ENCODE measurements at places on chromosomes 13 and 19.
A peak's percentile ranks its signal among the peaks of the same experiment; 100 is the strongest.

DNA sequence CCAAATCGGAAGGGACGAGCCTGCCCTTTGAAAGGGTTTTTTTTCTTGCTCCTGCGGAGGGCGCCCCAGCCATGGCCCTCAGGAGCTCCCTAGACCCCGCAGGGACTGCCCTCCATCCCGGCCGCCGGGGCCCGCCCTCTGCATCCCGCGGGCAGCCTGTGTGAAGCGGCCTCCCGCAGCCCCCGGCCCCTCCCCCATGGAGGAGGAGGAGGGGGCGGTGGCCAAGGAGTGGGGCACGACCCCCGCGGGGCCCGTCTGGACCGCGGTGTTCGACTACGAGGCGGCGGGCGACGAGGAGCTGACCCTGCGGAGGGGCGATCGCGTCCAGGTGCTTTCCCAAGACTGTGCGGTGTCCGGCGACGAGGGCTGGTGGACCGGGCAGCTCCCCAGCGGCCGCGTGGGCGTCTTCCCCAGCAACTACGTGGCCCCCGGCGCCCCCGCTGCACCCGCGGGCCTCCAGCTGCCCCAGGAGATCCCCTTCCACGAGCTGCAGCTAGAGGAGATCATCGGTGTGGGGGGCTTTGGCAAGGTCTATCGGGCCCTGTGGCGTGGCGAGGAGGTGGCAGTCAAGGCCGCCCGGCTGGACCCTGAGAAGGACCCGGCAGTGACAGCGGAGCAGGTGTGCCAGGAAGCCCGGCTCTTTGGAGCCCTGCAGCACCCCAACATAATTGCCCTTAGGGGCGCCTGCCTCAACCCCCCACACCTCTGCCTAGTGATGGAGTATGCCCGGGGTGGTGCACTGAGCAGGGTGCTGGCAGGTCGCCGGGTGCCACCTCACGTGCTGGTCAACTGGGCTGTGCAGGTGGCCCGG is 815 bp downstream of the MAP3K10 start:
- DNase-seq: no peak

- DNase-seq: no peak
These were observed 40.5 kb upstream of the GAS6 start for GRCh38 chr13:113904411-113904810.

GRCh38 chr13:33277946-33278345 is 7.6 kb downstream of the STARD13 start:
- DNase-seq: no peak

DNA sequence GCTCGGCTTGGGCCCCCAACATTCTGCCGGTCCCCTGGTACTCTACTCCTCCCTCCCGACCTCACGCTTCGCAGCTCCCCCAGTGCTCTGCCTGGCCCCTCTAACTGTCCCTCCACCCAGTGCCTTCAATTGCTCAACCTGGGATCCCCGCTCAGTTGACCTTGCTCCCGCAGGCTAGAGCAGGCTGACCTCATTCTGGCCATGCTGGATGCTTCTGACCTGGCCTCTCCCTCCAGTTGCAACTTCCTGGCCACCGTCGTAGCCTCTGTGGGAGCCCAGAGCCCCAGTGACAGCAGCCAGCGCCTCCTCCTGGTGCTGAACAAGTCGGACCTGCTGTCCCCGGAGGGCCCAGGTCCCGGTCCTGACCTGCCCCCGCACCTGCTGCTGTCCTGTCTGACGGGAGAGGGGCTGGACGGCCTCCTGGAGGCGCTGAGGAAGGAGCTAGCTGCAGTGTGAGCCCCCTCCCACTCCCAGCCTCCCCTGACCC is 3.6 kb downstream of the GTPBP3 start:
- DNase-seq: no peak

- DNase-seq: no peak
These were observed 460.6 kb downstream of the FOXO1 start for GRCh38 chr13:40205771-40206240.

DNA sequence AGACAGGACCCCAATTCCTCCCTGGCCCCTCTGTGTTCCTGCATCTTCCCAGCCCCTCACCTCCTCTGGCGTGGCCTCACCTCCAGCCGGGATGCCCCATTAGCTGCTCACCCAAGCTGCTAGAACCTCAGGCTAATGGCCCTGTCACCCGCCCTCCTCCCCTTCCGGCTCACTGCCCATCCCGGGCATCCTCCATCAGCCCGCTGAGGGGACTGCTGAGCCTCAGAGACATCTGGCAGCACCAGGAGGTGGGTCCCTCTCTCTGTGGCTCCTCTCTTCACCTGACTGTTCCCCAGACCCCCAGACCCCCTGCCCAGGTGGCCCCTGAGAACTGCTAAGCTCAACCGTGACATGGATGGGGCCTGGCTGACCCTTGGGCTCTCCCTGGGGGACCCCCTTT is 2.9 kb downstream of the FFAR1 start:
- DNase-seq: no peak

DNA sequence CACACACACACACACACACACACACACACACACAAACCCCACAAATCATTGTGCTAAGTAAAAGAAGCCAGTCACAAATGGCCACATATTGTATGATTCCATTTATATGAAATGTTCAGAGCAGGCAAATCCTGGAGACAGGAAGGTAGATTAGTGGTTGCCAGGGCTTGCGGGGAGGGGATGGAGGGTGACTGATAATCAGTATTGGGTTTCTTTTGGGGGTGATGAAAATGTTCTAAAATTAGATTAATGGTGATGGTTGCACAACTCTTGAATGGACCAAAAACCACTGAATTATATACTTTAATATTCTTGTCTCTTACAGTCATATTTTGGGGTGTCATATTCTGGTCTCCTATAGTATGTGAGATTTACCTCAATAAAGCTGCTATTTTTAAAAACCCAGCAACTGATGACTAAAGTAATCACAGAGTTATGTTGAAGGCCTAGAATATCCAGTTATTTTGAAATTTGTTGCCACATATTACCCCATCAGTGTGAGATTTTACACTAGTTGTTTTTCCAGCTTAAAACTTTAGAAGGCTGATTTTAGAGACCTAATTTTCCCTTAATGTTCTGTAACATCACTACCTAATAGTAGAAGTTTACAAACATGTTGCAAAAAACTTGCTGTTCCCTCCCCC is 20.3 kb downstream of the FLT1 start:
- DNase-seq: no peak

DNA sequence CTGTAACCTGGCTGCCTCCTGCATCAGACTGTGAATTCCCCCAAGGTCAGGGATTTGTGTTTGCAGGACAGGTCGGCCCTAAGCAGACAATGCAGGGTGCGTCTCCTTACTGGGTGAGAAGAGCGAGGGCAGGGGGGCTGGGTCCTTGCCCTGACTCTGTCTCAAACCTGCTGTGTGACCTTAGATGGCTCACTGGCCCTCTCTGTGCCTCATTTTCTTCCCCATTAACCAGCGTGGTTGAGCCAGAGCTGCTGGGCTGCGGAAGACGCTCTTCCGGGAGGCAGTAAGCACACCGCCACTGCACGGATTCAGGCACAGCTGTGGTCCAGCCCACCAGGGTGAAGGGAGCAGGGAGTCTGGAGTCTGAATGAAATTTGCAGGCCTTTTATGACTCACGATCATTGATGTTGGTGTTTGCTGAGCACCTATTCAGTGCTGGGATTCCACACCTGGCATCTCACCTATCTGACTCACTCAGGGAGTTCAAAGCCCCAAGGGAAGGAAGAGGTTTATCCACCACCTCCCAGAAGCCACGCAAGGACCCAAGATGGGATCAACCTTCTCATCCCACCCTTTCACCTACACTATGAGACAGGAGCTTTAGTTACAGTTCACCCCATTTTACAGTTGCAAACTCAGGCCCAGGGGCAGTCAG is 2.5 kb downstream of the AKT1S1 start:
- no peak for DNase-seq

DNA sequence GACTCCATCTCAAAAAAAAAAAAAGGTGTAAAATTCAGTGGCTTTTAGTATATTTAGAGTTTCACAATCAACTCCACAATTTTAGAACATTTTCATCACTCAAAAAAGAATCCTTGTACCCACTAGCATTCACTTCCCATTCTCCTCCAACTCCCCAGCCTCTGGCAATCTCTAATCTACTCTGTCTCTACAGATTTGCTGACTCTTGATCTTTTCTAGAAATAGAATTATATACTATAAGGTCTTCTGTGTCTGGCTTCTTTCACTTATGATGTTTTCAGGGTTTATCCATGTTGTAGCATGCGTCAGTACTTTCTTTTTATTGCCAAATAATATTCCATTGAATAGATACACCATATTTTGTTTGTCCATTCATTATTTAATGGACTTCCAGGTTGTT is 8.0 kb upstream of the FARP1 start:
- DNase-seq: no peak

GRCh38 chr19:55654868-55655647 is at the start of gene U2AF2:
Gene U2AF2, plus strand, starts transcription at chr19:55655035. Its CDS starts 70 bp downstream, at chr19:55655105.
- DNase-seq: peak; percentile 71

DNA sequence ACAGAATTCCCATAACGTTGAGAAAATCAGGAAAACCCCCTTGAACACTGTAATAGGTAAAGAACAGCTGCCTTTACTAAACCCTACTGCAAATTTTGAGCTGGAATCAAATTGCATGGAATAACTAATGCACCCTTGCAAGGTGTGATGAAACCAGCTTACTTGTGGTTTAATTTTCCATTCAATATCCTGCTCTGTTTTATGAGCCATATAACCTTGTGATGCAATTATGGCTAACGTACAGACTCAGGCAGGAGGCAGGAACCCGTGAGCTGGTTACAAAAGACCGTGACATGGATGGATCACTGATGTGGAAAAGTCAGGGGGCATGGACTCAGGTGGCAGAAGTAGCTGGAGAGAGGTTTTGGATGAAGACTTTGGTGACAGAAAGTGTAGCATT is 438.6 kb downstream of the COG6 start:
- no peak for DNase-seq

DNA sequence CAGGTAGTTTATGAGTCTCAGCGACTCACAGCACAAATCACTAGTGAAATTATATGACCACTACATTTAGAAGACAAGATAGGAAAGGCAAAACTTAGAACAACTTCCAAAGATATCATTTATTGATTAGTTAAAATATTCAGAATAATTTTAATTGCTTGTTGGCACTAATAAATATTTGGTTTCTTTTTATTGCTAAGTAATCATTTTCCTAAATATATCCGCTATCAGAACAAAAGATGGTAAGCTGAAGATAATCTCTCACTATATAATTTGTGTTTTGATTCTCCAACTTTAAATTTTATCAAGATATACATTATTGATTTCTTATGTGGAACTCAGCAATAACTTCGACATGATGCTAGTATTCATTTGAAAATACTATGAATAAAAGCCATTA is 248.5 kb downstream of the DIAPH3 start:
- no peak for DNase-seq

DNA sequence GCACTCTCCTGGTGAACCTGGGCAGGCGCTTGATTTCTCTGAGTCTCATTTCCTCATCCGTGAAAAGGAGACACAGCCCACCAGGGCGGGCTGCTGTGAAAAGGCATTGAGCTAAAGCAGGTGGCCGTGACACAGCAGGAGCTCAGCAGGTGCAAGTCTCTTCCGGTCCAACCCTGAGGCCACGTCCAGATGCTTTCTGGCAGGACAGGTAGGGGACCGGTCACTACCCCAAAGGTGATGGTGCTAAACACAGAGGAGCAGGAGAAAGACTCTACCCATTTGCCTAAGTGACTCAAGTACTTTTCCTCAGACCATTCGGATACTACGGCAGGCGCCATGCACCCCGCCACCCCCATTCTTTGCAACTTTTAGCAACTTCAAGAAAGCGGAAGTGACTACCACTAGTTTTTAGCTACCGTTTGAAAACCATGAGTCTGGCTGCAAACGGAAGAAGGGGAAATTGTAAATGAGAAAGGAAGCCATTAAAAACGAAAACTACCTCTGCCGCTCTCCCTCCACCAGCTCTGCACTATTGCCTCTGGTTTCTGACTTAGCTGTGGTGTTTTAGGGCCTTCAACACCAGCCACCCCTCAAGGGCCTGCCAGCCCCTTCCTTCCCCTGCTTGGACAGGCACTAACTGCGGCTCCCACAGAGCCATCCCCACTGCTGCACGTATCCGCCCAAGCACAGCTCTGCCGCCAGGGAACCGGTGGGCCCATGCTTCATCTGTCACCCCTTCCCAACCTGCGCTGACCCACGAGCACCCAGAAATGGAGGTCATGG is 4.8 kb downstream of the PPP6R1 start:
- peak; percentile 83 for DNase-seq

All from GM12864 (cell line).